ENCODE measurements at places on chromosomes 2 and 18.

GRCh38 chr2:170707821-170708795 lies 7.0 kb upstream of the SP5 start:
- DNase-seq = no peak

GRCh38 chr2:98472961-98473746 lies 28.5 kb downstream of the INPP4A start:
- DNase-seq = no peak

- no peak for DNase-seq
Measured at GRCh38 chr2:168432565-168433186, 23.4 kb upstream of the CERS6 start.

- no peak for DNase-seq
Measured at GRCh38 chr2:152247337-152247695, 71.8 kb upstream of the STAM2 start.

- DNase-seq = no peak
Measured at GRCh38 chr2:203681978-203682377, 24.5 kb upstream of the CD28 start.

DNA sequence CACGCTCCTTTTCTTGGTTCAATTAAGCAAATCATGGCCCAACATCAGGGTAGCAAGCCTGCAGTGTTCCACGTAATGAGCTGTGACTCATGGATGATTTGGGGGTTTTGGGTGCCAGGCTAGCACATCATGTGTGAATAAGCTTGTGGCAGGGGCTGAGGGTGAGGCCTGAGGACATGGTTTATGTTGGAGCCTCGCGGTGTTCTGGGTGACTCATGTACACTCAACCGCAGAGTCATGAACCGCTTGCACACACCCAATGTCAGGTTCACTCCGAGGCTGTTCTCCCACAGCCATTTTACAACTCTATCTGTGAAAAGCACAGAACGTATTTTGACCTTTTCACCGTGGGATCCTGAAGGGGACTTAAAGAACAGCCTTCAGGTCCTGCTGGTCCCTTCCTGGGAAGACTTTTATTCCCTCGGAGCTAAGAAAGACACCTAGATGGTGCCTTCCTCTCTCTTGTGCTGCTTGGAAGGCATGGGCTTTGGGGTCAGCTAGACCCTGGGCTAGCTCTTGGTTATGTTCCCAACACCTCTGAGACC lies 139.9 kb upstream of the ZEB2 start:
- no peak for DNase-seq

DNA sequence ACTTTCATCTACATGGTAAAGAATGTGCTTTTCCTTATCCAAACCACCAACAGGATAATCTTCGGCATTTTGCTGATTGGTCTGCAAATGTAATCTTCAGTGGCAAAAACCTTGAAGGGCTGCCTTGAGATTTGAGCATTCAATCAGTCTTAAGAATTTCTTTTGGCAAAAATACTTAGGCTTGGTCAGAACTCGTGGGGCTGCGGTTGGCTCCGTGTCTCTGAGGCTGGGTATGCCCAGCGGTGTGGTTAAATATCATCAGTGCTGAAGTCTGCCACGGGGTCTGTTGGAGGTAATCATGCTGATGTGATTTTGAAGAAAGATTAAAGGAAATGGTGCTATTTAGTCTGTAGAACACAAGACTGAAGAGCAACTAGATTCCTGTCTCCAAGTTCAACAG lies 262.6 kb downstream of the EN1 start:
- no peak for DNase-seq

DNA sequence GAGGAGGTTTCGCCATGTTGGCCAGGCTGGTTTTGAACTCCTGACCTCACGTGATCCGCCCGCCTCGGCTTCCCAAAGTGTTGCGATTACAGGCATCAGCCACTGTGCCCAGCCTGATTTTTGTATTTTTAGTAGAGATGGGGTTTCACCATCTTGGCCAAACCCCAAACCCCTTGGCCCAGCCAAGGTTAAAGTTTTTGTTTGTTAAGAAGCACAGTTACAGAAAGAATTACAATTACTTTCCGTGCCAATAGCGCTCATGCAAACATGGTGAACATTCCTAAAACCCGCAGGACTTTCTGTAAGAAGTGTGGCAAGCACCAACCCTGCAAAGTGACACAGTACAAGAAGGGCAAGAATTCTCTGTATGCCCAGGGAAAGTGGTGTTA lies 26.1 kb downstream of the ITSN2 start:
- DNase-seq = no peak
